ENCODE measurements at places on chromosomes 12 and 14.
A peak's percentile ranks its signal among the peaks of the same experiment; 100 is the strongest.

DNA sequence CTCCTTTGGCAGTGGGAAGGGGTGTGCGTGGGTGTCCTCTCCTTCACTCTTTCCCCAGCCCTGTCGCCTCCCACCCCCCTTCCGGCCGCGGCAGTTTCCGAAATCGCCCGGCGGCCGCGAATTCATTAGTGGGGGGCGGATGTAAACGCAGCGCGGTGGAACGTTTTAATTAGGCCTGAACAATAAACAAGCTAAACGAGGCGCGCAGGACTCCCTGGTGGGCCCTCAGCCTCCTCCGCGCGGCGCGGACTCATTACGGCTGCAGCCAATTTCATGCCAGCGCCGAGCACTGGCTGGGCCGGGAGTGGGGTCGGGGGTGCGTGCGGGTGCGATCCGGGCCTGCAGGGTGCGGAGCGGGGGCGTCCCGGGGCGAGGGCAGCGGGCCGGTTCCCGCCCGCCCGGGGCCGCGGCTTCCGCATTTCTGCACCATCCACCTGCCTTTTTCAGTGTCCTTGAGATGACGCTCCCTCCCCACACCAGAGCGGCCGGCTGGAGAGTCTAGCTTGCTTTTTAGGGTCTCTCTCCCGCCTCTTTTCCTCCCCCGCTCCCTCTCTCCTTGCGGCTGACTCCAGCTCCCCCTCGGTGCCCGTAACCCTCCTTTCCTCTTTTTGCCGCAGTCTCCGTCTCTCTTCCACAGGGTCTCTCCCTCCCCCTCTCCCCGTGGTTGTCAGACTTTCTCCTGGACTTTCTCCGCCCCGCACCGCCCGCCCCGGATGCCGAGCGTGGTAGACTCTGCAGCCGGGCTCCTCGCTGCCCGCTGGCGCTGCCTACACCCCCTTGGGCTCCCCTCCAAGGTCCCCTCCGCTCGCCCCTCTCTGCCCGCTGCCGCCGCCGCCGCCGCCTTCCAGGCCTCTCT is at the start of gene CISTR:
TSS of gene CISTR (minus strand) at position 644 of the 856 bp plus-strand sequence.
- DNase-seq, result no peak

DNA sequence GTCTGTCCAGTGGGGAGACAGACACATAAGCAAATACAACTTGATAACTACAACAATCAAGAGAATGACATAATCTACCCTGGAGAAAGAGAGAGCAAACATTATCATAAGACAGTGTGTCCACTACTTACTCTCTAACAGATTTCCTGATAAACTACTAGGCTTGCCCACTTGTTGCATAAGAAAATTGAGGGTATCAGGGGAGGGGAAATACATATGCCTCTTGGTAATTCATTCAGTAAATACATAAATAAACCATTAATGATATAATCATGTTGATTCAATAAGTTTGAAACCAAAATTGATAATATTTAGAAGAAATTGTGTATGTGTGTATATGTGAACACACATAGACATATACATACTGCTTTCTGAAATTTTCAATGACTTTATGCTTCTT is 76.6 kb downstream of the ERGIC2 start:
- DNase-seq, result peak; percentile 58

DNA sequence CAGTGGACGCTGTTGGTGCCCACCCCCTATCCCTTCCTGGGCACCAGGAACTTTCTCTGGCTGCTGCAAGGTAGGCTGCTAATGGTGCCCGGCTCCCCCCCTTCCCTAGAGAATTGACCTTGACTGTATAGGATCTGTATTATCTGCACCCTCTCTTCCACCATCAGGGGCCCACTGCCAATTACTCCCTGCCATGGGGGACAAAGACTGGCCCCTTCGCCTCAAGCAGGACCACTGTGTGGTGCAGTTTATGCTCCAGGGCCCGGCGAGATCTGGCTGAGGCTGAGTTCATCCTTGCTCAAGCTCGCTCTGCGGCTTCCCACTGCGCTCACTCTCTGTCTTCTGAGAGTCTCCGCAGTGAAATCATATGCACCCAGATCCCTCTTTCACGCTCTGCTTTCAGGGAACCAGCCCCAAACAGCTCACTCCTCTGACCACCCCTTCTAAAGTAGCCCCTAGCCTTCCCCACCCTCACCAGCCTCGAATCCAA is 95.2 kb downstream of the LGMN start:
- no peak for DNase-seq

DNA sequence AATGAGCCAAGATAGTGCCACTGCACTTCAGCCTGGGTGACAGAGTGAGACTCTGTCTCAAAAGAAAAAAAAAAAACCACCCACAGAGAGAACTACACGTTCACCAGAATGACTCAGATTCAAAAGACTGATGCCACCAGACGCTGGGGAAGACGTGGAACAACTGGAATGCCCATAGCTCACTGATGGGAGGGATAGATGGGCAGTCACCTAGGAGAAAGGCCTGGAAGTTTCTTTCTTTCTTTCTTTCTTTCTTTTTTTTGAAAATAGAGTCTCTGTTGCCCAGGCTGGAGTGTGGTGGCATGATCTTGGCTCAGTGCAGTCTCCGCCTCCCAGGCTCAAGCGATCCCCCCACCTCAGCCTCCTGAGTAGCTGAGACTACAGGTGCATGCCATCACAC is 10.0 kb upstream of the KLC1 start:
- DNase-seq, result no peak

- peak; percentile 71 for DNase-seq
Measured at GRCh38 chr12:26691234-26691970, 141.6 kb downstream of the ITPR2 start.

DNA sequence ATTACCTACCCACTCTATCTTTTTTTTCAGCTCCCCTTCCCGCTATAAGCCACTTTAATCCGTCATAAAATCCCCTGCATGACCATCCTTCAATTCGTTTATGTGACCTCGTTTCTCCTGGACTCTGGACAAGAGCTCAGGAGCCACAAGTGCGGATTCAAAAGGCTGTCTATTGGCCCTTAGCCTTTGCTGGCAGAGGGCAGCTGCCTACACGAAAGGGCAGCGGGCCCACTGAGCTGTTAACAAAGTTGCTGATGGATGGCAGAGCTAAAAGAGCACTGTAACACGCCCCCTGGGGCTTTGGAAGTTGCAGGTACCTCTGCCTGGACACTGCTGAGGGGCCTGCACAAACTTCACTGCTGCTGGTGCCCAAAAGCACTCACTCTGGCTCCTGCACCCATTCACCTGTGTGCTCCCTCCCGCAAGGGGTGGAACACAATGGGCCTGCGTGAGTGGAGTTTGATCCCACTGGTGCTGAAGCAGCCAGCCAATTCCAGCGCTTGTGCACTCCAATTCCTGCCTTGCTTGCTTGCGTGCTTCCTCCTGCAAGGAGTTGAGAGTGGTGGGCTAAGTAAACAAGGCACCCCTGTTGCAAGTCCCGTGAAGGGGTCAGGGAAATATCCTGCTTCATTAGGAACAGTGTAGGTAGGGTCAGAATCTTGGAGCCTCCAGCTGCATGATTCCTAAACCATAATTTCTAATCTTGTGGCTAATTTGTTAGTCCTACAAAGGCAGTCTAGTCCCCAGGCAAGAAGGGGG is 10.6 kb upstream of the DRAM1 start:
- no peak for DNase-seq

DNA sequence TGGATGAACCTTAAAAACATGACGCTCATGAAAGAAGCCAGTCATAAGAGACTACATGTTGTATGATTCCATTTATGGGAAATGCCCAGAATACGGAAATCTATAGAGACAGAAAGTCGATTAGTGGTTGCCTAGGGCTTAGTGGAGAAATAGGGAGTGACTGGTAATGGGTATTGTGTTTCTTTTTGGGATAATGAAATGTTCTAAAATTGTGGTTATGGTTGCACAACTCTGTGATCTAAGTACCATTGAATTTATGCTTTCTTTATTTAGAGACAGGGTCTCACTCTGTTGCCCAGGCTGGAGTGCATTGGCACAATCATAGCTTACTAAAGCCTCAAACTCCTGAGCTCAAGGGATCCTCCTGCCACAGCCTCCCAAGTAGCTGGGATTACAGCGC is 8.0 kb downstream of the RBMS2 start:
- no peak for DNase-seq

DNA sequence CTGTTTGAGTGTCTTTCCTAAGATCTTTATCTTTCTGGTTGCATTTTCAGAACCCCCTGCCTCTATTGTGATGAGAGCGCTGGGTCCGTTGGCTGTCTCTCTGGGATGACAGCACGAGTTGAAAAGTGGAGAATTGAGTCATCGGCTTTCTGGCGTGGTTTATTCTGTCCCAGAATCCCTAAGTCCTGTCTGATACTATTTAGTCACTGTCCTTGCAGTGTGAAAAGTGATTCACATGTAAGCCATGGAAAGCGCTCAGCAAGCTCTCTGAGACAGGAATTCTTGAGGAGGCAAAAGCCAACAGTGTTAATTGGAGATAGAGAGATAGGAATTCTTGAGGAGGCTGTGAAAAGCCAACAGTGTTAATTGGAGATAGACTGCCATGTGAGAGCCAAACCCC is 121.7 kb downstream of the CHST11 start:
- DNase-seq, result no peak

DNA sequence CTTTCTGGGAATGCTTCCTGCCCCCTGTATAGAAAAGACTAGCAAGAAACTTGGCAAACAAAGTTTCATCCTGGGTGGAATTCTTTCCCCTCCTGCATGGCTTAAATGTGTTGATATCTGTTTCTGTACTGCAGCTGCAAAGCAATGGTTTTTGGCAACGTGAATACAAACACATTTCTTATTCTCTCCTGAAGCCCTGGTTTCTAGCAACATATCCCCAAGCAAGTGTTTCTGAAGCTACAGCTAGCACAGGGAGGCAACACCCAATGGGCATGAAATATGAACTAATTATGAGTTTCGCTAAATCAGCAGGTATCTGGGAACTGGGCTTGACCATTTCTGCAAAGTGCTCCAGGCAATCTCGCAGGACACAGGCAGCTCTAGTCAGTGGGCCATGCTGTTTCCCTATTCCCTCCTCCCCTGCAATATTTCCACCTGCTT is 392.3 kb upstream of the TMPO start:
- DNase-seq, result no peak

DNA sequence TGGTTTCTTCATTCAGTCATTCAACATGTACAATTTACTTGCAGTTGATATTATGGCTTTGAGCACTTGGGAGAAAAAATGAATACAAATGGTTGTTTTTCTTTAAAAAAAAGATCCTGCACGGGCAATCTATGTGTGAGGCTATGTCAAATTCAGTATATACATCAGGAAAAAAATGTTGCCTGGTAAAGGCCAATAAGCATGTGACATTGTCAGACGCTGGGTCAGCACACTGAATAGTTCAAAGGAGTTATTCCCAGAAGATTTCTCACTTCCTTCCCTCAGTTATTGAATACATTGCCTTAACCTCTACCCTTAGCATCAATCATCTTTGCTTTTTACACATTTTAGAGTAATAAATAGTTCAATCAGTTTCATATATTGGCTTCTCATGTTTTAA is 319.2 kb downstream of the NUAK1 start:
- DNase-seq, result no peak

GRCh38 chr14:86884498-86884897 is 1108.5 kb downstream of the GALC start:
- DNase-seq, result no peak

DNA sequence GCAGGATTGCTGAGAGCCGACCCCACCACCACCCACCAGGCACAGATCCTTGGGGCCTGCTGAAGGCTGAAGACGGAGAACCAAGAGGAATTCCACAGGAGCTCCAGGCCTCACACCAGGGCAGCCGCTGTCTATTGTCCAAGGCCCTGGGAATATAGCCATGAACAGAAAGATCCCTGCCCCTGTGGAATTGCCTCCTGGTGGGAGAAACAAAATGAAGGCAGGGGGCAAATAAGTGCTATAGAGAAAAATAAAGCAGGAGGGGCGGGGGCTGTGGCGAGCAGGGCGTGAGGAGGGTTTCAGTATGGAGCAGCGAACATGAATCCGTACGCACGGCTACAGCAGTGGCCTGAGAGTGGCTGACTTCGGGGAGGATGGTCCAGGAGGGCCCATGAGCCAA is 96.1 kb downstream of the EML1 start:
- DNase-seq, result no peak

DNA sequence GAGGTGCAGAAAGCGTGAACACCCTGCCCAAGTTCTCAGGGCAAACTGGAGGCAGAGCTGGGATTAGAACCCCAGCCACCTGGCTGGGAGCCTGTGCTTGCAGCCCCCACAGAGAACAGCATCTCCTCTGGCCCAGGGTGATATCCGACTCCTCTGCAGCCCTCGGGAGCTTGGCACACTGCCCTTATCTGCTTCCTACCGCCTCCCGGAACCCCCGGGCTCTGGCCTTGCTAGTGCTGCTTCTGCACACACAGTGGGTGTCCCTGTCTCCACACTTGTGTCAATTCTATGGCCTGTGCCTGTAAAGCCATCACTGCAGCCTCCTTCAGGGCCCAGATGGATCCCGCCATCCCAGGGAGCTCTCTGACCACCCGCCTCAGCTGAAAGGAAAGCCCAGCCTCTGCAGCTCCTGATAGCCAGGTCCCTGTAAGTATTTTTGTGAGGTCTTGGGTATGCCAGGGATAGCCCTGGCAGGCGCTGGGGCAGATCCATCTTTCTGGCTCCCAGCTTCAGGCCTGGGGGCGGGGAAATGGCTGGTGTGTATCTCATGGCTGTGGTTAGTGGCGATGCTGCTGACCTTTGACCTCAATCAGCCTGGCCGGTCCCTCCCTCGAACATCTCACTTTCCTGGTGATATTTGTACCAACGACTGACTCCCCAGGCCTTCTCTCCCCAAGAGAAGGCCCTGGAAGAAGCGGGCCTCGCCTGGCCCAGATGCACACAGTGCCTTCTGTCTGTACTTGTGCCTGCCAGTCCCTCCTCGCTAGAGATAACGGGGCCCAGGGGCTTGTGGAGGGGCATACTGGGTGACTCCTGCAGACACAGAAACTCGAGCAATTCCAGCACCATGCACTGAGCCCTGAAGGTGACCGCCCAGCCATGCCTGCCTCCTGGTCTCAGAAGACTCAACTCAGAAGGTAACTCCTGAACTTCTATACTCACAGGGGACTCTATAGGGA is 183.8 kb downstream of the CALM1 start:
- no peak for DNase-seq

DNA sequence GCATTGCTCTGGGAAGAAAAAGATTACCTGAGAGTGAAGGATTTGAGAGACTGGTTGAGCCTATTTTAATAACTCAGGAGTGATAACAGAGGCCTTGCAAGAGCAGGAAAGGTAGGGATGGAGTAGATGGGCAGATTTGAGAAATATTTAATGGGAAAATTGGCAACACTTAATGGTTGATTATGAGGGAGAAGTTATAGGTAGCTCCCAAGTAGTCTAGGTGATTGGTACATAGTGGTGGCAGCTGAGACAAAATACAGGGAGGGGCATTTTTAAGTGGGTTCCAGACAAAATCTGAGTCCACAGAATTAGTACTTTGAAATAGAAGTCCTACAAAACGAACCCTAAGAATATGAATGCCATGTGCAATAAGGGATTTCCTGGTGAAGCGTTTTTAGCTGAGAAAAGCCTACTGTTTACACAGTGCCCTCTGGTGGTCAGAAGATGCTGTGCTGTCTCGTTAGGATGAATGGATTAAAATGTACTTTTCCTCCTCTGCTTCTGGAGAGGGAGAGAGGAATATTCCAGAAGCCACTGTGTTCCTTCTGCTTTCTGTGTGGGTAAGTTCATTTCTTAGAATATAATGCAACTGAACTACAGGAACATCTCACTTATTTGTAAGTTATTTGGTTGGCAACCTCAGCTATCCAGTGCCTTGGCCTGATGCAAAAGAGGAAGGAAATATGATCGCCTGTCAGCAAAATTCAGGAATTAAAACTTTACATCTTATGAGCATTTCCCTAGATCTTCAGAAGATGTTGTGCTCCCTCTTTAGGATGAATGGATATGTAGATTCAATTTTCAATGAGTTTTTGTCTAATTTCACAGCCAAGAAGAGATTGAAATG is 6.5 kb downstream of the ZBTB1 start:
- peak; percentile 80 for DNase-seq

GRCh38 chr12:130357729-130358330 is 20.1 kb downstream of the PIWIL1 start:
- no peak for DNase-seq

Data from OCI-M1 (cell line).